A172 (cell line): ENCODE measurements at places on chromosomes 13 and 19. TPM values are rescaled to one million over a fixed set of nuclear protein-coding genes. Genes with fewer than 3 reads are reported as not detected.

DNA sequence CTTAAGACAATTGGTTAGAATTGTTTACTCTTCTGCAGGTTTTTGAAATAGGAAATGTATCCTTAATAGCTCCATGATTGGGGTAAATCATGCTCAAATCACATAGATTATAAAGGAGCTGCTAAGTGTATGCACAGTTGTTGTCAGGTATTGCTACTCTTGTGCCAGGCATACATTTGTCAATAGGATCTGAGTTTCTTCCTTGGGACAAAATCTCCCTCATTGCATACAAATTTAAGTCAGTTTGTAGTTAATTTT, 109.3 kb upstream of the MLNR start:
- DNase-seq: no peak

- no peak for DNase-seq
Observed at GRCh38 chr13:51763486-51763885, 40.5 kb downstream of the DHRS12 start.

DNA sequence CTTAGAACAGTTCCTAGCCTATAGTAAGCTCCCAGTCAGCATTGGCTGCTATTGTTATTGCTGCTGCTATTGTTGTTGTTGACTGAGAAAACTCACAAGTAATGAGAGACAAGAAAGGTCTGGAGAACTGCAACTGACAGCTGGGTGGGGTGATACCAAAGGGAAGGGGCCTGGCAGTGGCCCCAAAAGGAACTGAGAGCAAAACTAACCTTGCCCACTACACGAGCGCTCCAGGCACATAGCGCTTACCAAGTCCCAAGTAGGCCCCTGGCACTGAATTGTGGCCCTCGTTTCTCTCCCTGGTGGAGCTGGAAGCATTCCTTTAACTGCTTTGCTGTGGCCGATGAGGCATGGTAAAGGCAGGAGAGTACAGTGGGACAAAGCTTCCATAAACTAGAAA, 59.7 kb downstream of the KCTD12 start:
- DNase-seq: no peak

DNA sequence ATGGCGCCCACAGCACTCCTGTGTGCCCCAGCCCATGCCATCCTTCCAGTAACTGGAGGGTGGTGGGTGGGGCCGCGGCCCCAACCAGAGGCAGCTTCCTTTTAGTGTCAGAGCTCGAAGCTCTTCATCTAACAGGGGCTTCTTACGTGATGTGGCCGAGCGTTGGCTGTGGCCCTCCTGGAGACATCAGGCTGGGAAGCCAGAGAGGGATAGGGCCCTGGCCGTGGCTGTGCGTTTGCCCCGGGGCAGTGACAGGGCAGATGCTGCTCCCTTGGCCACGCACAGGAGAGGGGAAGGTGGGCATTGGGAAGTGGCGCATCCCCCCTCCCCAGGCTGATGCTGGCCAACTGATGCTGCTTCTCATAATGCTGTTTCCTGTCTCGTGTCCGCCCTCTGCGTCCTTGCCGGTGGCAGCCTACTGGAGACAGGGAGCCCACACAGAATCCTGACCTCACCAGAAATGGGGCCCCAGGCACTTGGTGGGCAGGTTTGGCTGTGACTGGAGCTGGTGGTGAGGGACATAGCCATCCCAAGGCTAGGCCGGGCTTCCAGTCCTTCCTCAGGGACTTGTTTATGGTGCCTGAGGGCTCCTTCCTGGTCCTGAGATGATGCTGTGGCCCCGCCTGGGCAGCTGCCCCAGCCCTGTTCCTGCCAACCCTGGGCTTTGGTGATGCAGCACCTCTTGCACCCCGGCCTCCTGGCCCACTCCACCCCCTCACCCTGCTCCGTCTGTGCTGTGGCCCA, 34.3 kb downstream of the ATP4B start:
- no peak for DNase-seq

Gene POLR2I
- 64.9 and 132 TPM in 2 replicates for total RNA-seq

DNA sequence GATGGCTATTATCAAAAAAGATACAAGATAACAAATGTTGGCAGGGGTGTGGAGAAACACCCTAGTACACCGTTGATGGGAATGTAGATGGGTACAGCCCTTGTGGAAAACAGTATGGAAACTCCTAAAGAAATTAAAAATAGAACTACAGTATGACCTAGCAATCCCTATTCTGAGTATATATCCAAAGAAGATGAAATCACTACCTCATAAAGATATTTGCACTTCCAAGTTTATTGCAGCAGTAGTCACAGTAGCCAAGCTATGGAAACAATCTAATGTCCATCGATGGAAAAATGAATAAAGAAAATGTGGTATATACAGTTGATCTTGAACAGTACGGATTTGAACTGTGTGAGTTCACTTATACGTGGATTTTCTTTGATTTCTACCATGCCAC, 28.3 kb downstream of the TDRD3 start:
- DNase-seq: no peak
